ENCODE measurements at places on chromosomes 11 and 22. TPM values are rescaled to one million over a fixed set of nuclear protein-coding genes. Genes with fewer than 3 reads are reported as not detected.

Gene GRAP2
- total RNA-seq, result 2.5 TPM

Gene C11orf21
- 1.3 TPM for total RNA-seq

Gene PNPLA2
- 28.0 TPM for total RNA-seq

Gene OR8K3
- total RNA-seq, result not detected

Gene MISFA
- total RNA-seq, result 1.5 TPM

Gene TMEM191C
- 1.6 TPM for total RNA-seq

Gene DEUP1
- 1.3 TPM for total RNA-seq
